ENCODE measurements at places on chromosomes 1 and 21.

- DNase-seq, result no peak
Observed at GRCh38 chr1:112460615-112461014, 48.1 kb upstream of the WNT2B start.

GRCh38 chr1:157540852-157541251 lies 11.5 kb downstream of the FCRL5 start:
- no peak for DNase-seq

DNA sequence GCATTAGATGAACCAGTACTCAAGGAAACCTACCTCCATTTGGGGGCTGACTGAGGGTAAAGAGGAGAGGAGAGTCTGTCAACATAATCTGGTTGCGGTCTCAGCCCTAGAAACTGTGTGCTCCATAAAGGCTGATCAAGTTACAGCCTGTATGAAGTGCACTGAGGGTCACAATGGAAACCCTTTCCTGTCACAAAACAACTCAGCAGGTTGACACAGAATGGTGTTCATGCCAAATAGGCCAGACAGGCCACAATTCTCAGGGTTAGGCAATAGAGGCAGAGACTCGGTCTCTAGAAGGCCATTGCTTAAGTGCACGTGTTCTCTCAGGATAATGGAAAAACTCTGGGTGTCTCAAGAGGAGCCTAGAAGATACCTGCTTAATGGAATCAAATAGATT lies 4.1 kb upstream of the ANKRD35 start:
- DNase-seq, result peak; percentile 18

DNA sequence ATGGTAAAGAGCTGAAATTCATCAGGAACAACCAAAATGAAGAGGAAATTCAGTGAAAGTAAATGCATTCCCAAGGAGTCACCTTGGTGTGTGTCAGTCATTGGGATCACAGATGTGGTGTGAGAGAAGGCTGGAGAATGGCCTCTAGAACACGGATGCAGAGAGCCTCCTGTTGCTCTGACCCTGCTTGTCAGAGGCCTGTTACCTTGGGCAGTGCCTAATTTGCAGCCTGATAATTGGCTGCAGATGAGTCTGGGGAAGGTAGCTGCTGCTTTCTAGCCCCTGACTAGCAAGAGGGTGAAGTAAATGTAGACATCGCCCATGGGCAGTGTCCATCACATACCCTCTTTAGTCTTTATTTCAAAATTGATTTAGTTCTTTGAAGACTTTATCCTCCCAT lies 3.3 kb downstream of the GCSAML start:
- DNase-seq, result no peak
